ENCODE measurements at places on chromosomes 13 and 19. TPM values are rescaled to one million over a fixed set of nuclear protein-coding genes. Genes with fewer than 3 reads are reported as not detected.

DNA sequence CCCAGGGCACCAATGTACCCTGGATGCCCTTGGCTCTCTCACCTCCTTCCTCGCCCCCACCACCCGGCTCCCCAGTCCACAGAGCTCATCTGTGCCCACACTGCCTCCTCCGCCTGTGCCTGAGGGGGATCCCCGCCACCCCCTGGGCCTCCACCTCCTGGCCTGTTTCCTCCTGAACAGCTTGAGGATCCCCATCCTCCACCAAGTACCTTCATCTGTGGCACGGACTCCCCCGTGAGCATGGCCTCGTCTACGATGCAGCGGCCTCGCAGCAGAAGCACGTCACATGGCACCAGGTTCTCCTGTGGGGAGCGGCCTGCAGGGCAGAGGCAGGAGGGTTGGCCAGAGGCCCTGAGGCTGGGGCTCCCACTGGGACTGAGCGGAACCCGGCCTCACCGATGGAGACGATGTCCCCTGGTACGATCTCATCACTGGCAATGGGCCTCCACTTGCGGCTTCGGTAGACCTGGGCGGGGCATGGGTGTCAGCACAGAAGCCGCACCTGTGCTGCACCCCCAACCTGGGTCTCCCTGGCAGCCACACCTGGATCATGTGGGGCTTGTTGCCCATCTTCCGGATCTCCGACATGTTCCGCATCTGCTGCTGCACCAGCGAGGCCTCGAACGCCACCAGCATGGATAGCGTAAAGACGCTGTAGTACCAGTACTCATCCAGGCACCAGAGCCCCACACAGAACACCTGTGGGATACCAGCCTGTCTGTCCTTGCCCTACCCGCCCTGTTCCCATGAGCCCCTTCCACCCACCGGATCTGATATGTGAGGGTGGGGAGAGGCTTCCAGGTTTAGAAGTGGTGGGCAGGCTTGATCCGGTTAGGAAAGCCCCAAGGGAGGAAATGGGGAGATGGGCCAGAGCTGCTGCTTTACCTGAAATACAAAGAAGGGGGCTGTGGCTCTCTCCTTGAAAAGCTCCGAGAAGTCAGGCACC, 6.8 kb downstream of the ATP13A1 start:
- H3K27ac ChIP-seq, result no peak overlapping the region
- no peak for DNase-seq
- H3K4me3 ChIP-seq, result no peak overlapping the region
- H3K36me3 ChIP-seq, result peaks cover 65% of the 10 kb centered on the region

GRCh38 chr19:32373585-32374295, 28.3 kb downstream of the ZNF507 start:
- H3K27me3 ChIP-seq, result no peaks in the 10 kb centered on the region
- peak overlapping the region; percentile 46 for H3K4me3 ChIP-seq
- peak overlapping the region; percentile 59 for H3K27ac ChIP-seq

DNA sequence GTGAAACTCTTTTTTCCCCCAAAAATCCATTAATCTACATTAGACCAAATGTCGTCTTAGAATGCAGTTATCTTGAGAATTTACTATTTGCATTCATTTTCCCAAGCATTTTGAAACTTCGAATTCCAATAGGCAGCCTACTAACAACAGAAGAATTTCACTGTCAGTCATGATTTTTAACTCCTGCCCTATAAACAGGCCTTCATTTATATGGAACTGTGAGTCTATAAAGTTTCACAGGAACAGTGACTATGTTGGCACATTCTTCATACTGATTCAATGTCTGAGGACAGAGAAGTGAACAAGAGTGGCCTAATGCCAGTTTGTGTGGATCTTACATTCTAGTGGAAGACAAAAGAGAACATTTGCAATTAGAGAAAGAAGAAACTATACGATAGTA, 198.0 kb downstream of the PCDH17 start:
- no peak overlapping the region for H3K4me3 ChIP-seq
- H3K27ac ChIP-seq, result no peak overlapping the region
- no peaks in the 10 kb centered on the region for H3K27me3 ChIP-seq
- DNase-seq, result no peak
- no peaks in the 10 kb centered on the region for H3K36me3 ChIP-seq

DNA sequence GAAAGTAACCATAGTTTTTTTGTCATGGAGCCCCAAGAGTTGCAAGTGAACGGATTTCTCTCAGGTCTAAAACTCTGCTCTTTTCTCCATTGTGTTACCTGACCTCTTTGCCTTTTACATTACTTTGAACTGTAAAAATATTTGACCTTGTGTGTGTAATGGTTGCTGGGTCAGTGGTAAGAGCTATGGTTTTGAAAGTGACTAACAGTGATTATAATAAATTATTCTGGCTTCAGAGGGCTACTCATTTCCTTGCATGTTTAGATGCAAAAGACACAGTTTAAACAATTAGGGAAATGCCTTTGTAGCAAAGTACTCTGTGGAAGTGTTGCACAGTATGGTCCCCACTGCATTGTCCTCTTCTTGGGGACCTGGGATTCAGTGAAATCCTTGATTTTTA, 29.3 kb upstream of the PSG8 start:
- no peak overlapping the region for H3K27ac ChIP-seq
- H3K36me3 ChIP-seq, result no peaks in the 10 kb centered on the region
- H3K4me1 ChIP-seq, result no peaks in the 10 kb centered on the region
- DNase-seq, result no peak
- no peak overlapping the region for H3K4me3 ChIP-seq

DNA sequence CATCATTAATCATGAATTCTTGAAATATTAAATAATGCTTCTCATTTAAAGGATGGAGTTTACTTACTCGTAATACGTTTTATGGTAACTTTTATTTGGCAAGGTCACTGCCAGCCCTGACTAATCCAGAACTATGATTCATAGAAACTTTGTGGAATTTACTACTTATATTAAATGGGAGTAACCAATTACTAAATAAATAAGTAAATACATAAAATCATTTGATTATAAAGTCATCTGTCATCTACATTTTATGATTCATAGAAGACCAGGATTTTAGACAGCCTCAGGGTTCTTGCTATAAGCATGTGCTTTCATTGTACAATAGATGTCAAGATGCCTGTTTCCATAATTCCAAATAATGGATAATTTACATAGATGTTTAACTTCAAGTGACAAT, 611.1 kb downstream of the TBC1D4 start:
- H3K27me3 ChIP-seq, result no peaks in the 10 kb centered on the region
- H3K27ac ChIP-seq, result no peak overlapping the region
- H3K4me3 ChIP-seq, result no peak overlapping the region
- no peaks in the 10 kb centered on the region for H3K4me1 ChIP-seq
- no peak for DNase-seq

GRCh38 chr19:3057275-3057714, 5.0 kb downstream of the TLE5 start:
- peaks cover 13% of the 10 kb centered on the region for H3K4me1 ChIP-seq
- H3K27ac ChIP-seq, result peak overlapping the region; percentile 68
- H3K36me3 ChIP-seq, result peaks cover 49% of the 10 kb centered on the region
- H3K27me3 ChIP-seq, result no peaks in the 10 kb centered on the region

DNA sequence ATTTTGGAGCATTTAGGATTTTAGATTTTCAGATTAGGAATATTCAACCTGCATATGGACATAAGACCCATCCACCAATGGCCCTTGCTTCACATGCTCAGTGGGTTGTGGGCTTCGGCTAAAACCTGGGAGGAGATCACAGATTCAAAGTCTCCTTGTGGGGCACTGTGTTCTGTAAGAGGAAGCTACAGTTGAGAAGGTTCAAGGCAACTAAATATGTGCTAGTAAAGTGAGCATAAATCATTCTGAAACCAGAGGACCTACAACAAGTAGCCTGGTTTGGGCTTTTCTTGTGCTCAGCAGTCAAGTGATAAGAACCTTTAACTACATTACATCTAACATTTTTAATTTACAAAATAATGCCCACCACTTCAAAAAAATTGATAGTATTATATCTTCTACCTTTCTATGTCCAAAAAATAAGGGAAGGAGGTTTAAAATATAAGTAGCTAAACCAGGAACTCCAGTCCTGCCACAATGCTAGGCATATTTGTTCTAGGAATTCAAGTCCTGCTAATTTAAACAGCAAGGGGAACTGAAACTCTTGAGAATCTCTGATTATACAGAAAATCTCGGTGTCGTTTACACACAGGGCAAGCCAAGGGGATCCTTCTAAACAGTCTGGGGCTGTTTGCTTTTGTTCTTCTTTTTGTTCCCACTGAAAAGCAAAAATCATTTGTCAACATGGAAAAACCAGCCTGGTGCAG, 36.6 kb downstream of the FOXO1 start:
- no peak overlapping the region for H3K27ac ChIP-seq
- H3K27me3 ChIP-seq, result no peaks in the 10 kb centered on the region
- H3K4me3 ChIP-seq, result no peak overlapping the region
- DNase-seq, result no peak
- no peaks in the 10 kb centered on the region for H3K36me3 ChIP-seq

- no peaks in the 10 kb centered on the region for H3K36me3 ChIP-seq
- H3K4me1 ChIP-seq, result peaks cover 19% of the 10 kb centered on the region
- peak; percentile 31 for DNase-seq
- peak overlapping the region; percentile 99 for H3K27ac ChIP-seq
- H3K4me3 ChIP-seq, result peak overlapping the region; percentile 97
Measured at GRCh38 chr13:29849731-29850212, 645 bp downstream of the UBL3 start.

Gene HIF3A
- total RNA-seq, result 85.6 TPM

Gene GALP
- total RNA-seq, result not detected

Gene SOX1
- not detected for total RNA-seq

Gene PNPLA6
- 143 TPM for total RNA-seq
